Activated CD4-positive, alpha-beta T cell treated with anti-CD3 and anti-CD28 coated beads for 36 hours (primary cell): ENCODE measurements at places on chromosomes 1 and 21. TPM values are rescaled to one million over a fixed set of nuclear protein-coding genes. Genes with fewer than 3 reads are reported as not detected.

DNA sequence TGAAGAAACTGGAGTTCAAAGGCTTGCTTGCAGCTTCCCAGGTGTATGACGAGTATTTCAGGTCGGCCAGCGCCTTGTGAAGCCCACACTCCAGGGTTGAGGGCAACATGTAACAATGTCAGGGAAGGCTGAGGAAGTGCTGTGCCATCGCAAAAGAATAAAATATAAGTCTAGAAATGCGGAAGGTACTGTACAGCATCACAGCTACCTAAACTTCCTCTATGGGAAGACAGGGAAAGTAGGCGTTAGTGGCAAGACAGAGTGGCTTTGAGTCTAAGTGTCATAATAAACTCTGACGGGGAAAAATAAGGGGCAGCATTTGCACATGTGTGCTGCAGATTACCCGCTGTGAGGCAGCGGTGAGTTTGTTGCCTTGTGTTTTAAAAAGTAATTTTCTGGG lies 28.9 kb downstream of the DOP1B start:
- DNase-seq = no peak

DNA sequence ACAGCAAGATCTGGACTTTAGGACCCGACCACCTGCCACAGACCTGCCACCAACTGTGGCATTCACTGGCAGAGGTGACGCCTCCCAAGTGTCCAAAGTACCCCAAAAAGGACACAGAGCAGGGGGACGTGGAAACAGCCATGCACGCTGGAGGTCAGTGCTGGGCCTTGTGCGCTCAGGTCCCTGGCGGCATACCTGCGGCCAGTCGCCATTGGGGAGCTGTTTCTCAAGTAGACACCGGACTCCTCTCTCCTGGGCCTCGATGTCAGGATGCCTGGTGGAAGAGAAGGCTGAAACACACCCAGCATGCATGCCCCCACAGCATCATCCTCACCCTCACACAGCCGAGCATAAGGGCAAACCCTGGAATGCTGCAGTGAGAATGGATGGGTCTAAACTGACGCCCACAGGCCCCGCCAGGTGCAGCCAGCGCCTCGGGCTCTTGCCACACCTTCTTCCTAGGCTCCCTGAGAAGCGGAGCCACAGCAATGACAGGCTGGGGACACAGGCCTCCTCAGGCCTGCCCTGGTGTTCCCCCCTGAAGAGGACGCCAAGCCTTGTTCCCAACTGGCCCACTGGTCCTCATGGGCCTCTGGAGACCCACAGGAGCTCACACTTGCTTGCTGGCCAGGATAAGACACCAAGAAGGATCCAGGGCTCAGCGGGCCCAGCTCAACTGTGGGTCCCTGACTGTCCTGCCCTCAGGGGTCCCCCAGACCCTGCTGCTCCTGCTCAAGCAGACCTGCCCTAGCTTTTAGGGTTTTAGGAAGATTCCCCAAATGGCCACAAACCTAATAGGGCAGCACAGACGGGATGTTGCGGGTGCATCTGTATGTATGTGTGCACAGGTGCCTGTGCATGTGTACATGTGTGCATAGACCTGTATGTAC lies 7.7 kb upstream of the SPATC1L start:
- no peak for DNase-seq

DNA sequence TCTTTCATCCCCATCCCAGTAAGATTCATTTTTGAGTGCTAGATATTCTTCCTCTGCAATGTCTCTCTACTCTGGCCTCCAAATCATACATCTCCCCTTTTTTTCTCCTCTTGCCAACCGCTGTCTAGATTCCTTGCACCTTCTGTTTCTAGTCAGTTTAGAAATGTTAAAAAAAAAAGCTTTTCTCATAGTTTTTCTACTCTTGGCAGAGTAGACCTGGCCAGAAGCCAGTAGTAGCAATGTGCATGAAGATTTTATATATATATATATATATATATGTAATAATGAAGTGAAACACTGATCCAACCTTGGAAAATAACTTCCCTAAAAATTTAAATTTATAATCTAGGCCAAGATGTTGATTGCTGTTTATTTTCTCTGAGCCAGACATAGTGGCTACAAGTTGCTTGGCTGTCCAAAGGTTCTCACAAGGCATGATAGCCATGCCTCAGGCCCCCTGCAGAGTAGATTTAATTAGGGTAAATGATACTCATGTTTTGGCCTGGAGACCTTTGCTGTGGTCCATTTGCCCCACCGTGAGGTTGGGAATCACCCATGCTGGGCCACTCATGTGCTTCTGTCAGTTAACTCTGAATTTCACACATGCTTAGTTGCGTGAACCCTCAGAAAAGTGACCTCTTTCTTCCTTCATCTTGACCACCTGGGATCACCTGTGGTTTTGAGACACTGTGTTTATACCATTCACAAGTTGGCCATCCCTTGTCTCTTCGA lies 103.4 kb upstream of the KCNE2 start:
- DNase-seq = no peak

GRCh38 chr1:10629091-10629815 lies 154.5 kb downstream of the PEX14 start:
- DNase-seq = no peak

DNA sequence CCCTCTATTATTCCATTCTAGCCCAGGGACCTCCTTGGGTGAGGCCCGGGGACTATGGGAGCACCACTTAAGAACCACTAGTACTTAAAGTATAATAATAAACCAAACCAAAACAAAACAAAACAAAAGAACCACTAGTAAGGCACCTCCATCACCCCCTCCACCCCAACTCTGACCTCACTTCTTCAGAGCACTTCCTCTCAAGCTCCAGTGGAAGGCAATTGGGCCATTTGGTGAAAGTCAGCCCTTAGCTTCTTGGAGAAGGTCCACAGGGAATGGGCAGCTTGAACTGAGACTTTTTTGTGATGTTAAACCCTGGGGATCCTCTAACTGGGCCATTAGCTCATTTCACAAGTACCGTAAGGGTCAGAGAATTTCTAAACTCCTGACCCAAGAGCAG lies 237.3 kb downstream of the RHOU start:
- no peak for DNase-seq

- DNase-seq = no peak
These were observed 105.5 kb upstream of the SPAG17 start for GRCh38 chr1:118290571-118290970.

DNA sequence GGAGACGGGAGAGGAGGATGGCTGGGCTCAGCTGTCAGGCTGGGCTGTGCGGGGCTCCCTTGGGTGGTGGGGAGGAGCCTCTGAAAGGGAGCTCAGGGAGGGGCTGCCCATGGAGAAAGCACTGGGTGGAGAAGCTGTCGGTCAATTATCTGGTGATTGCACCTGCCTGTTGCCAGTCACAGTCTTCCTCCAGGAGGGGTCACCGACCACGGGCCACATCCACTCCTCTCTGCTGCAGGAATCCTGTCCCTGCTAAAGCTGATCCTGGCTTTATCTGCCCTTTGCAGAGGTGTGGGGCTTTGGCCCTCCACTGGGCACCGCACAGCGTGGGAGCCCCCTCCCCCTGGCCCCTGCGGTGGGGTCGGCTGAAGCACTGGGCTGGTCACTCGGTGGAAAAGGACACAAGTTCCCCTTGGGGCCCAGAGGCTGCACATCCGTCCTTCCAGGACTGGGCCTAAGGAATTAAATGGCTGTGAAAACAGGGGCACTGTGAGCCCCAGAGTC lies 21.8 kb upstream of the COL18A1 start:
- no peak for DNase-seq

DNA sequence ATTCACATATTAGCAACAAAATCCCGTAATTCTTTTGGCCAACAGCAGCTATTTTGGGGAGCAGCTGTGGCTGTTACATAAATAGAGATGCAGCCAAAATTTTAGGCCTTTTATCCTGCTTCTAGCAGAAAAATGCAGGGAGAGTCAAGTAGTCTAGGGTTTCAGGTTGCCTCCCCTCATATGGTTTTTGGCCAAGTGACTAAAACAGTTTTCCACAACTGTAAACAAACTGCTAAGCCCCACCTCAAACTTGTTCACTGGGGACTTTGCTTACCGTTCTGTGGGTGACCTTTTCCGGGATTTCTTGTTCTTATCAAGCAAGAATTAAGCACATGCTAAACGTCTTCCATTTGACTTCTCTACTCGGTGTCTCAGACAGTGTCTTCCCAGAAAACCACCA lies 133.4 kb downstream of the EDEM3 start:
- no peak for DNase-seq

DNA sequence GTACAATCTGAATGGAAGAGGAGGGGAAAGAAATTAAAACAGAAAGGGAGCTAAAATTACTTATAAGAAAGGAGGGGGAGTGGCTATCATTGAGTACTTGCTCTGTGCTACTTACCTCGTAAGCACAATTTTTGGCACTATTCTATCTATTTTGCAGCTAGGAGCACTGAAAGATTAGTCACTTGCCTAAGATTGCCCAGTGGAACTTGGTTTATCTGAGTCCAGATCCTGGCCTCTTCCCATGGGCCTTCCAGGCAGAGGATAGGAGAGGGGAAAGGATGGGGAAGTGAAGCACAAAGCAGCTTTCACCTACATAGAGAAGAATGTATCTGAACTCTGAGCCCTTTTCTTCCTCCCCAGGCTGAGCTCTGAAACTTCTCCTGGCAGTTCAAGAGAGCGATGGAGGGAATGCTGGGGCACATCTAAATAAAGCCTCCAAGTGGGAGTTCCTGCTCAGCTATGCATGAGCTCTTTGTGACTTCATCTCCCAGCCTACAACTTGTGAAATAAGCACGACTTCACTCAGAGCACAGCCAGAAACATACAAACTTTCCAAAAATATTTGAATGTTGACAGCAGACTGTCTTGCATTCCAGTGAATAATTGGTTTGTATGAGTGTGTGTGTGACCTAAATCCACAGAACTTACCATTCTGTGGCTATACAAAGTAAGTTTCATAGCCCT lies 29.4 kb downstream of the HMGB4 start:
- no peak for DNase-seq

DNA sequence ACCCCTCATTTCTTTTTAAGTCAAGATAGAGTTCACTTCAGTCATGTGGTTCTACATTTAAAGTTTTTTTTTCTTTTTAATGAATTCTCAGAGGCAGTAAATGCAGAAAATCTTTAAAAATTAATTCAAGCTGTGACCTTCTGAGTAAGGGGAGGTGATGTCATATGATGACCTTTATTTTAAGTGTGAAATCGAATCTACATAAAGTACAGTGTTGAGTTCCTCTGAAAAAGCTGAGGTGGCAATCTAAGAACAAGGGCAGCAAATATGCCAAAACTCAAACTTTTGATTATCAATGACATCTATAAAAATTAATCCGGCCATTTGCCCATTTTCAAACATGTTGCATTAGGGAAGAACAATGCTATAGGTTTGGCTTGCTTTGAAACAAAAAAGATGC lies 173.5 kb downstream of the CDC7 start:
- no peak for DNase-seq

DNA sequence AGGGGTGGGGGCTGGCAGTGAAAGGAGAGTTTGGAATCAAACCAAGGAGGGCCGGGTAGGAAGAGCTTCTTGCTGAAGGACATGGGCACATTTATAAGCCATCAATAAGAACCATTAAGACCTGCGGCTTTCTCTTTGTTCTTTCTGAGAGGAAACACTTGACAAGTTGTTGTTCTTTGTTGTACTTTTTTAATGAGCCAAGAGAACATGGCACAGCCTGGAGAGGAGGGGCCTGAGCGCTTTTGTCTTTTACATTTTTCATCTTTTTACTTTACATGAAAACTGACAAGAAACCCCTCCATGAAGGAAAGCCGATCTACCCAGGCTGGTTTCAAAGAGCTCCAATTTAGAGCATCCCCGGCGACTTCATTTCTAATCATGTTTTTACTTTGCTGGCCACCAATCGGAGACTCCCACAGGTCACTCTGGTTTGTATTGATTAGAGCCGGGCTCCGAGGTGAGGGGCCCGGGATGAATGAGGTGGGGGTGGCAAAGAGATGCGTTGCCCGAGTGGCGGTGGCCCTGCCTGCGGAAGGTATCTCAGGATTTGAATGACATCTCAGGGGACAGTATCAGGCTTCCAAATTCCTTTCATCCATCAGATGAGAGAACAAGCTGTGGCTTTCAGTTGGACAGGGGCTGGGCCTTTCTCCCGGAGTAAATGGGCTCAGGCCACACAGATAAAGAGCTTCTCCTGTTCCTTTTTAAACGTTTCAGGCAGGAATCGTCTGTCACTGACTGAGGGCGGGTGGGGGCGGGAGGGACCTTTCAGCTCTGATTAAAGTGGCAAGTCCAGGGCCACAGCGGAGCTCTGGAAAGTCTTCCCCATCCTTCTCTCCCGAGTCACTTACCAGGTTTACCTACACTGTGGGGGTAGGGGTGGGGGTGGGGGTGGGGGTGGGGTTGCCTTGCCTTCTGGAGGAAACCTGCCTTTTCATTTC lies 138.8 kb upstream of the ARHGEF16 start:
- DNase-seq = no peak

DNA sequence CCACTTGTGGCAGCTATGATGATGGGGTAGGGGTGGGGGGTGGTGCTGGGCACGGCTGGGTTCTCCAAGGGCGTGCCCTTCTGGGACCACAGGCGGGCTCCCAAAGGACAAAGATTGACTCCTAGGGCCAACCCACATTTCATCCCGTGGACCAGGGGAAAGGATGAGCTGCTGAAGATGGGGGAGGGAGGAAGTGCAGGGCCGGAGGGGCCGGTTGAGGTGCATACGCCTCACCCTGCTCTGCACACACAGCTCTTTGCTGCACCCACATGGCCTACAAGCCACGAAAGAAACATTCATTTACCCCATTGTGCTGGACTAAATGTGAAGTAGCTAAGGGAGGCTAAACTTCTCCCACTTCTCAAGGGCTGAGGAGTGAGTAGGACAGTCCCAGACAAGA lies 34.2 kb upstream of the GNPAT start:
- DNase-seq = no peak

GRCh38 chr1:67957066-67957465 lies 93.4 kb downstream of the DIRAS3 start:
- no peak for DNase-seq

DNA sequence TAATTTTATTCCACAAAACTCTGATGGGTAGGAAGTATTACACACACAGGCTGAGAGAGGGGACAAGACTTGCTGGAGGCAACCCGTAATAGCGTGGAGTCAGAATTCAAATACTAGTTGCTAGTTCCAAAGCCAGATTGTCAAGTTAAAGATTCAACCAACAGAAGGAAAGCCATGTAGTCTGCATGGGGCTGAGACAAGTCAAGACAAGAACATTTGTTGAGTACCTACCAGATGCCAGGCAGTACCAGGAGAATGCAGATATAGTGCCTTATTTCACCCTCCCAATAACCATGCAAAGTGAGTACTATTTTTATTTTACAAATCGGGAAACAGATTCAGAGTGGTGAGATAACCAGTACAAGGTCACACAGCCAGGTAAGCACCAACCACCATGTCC lies 110.4 kb upstream of the SPATA6 start:
- DNase-seq = no peak

The FOXD2 gene
- total RNA-seq = 0.07 TPM

The DR1 gene
- total RNA-seq = 84.8 TPM

The TMEM234 gene
- 7.3 TPM for total RNA-seq

The PLEKHN1 gene
- 1.1 TPM for total RNA-seq

The KIF2C gene
- 119 TPM for total RNA-seq

The FAM131C gene
- total RNA-seq = 0.09 TPM

The KCNA3 gene
- total RNA-seq = 20.5 TPM

The SYTL1 gene
- total RNA-seq = 26.1 TPM

The TNNI3K gene
- total RNA-seq = 0.37 TPM
